ENCODE measurements at places on chromosomes 4 and X.

- DNase-seq: no peak
These were observed 127.0 kb upstream of the SH3RF1 start for GRCh38 chr4:169397762-169398161.

DNA sequence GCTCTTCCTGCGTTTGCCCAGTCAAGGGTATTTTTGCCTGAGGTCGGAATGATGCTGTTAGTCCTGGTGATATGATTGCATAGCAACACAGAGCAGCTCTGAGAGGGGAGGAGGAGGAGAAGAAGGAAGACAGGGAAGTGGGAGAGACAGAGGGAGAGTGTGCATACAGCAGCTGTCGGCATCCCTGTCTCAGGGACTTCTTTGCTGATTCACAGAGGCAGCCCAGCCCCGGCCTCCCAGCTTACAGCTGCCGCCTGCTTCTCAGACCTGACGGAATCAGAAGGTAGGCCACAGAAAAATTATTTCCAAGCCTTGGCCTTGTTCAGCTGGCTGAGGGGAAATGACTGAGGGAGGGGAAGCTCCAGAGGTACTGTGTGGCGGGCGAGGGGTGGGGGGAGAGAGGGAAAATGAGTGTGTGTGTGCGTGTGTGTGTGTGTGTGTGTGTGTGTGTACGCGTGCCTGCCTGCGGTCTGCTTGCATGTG is 319 bp downstream of the DRP2 start:
- DNase-seq: no peak

DNA sequence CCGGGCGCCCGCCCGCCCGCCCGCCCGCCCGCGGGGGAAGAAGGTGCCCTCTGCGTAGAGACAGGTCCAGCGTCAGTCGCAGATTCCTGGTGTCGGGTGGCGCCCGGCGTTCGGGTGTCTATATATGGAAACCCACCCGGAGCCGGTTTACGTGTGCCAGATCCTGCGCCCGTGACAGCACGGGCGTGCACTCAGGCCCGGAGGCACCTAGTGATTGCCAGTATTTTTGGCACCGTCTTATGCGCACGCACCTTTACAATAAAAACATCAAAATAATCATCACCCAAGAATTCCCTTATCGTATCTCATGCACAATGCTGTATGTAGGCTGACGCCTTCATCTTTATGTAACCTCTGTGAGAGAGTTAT is 519 bp downstream of the SLC25A4 start:
- DNase-seq: peak; percentile 56

DNA sequence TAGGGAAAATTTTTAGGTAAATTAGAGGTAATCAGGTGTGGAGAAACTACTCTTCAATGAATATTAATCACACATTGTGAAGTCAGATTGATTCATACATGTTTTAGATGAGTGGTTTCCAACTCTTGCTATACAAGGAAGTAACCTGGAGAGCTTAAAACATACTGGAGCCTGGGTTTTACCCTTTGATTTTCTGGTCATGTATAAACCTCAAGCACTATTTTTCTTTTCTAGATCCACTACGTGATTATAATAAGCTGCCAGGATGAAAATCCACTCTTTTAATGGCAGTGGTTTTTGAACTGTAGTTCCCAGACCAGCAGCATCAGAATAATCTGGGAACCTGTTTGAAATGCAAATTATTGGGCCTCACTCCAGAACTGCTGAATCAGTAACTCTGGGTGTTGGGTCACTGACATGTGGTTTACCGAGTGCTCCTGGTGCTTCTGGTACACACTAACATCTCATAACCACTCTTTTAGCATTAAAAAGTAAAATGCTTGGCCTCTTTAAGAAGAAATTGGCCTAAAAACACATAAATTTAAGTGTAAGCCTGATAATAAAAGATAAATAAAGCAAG is 63.4 kb downstream of the DCAF12L1 start:
- no peak for DNase-seq

DNA sequence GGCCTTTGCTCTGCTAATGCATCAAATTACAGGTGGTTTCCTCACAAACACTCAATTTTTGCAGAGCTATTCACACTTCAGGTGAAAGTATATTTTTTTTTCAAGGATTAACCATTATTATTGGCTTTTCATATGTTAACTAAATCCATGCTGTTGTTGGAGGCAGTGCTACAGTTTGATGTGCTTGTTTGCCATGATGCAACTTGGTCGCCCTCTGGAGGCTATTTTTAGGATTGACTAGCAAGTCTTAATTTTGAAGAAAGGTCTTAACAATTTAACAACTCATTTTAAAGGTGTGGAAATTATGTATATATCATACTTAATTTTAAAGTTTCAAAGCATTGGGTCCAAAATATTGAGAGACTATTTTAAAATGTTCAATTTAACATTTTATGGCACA is 168.8 kb upstream of the FAM47A start:
- DNase-seq: peak; percentile 47

DNA sequence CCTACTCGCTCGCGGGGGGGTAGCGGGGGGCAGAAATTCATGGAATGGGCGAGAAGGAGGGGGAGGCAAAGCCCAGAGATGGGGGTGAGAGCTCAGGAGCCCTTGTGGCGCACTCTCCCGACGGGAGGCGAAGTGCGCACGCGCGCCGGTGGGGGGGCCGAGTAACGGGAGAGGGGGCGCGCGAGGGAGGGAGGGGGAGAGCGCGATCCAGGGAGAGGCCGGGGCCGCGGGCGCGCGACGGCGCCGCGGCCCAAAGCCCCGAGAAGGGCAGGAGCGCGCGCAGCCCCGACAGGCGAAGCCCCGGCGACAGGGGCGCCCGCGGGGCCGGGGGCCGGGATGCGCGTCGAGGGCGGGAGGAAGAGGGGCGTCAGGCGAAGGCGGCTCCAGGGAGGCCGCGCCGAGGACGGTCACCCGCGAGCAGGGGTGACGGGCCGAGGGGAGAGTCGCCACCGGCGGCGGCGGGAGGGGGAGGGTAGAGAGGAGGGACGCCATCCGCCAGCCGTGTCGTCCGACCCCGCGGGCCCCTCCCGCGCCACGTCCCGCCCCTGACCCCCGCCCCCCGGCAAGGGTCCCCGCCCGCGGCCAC is 421 bp downstream of the MECP2 start:
- peak; percentile 77 for DNase-seq

GRCh38 chr4:141099326-141099725 is 33.9 kb downstream of the RNF150 start:
- DNase-seq: no peak

DNA sequence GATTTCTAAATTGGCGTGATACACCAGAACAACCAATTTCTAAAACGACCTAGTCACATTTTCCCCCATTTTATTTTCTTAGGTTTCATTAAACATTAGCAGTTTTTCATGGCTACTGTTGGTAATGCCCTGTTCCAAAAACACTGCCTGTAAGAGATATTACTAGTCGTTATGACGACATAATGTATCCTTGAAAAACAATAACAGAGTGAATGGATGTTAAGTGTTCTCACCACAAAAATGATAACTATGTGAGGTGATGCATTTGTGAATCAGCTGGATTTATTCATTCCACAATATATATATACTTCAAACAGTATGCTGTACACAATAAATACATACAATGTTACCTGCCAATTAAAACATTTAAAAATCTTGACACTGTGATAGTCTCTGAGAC is 1147.6 kb upstream of the PCDH10 start:
- DNase-seq: no peak

DNA sequence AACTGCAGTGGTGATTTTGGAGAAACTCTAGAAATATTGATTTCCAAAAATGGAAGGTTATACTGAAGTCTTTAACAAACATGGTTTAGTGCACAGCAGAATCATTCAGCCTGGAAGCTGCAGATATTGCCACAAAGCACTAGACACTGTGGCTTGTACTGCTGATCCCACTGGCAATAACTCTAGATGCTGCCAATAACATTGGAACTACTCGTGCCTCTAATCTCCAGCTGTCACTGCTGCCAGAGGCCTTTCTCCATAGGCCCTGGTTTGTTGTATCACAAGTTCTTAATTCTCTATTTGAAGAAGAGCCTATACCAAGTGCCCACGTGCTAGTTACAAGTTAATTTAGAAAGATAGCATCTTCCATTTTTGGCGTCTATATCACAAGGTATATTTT is 19.3 kb downstream of the DMP1 start:
- DNase-seq: no peak

- DNase-seq: no peak
These were observed 220.8 kb downstream of the MID1IP1 start for GRCh38 chrX:39022106-39022505.

GRCh38 chr4:130336585-130337217 is 1240.7 kb downstream of the C4orf33 start:
- peak; percentile 60 for DNase-seq

- DNase-seq: no peak
These were observed 32.4 kb downstream of the FGFRL1 start for GRCh38 chr4:1043651-1044468.

GRCh38 chrX:108359806-108360602 is 78.2 kb downstream of the COL4A6 start:
- DNase-seq: no peak

DNA sequence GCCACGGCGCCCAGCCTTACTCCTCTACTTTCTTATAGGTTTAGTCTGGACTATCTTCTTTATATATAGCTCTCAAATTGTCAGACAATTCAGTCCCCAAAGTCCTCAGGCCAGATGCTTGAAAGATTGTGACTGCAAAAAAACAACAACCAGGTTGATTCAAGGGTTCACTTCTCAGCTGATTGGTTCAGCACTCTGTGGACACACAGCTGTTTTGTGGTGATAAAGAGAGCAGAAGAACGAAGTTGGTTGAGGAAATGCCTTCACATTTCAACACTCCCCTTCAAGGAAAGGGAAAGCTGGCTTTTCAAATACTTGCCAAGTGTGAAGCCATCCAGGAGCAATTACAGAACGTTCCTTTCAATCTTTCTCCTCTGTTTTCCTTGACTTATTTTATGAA is 166.8 kb downstream of the SHROOM3 start:
- DNase-seq: no peak

DNA sequence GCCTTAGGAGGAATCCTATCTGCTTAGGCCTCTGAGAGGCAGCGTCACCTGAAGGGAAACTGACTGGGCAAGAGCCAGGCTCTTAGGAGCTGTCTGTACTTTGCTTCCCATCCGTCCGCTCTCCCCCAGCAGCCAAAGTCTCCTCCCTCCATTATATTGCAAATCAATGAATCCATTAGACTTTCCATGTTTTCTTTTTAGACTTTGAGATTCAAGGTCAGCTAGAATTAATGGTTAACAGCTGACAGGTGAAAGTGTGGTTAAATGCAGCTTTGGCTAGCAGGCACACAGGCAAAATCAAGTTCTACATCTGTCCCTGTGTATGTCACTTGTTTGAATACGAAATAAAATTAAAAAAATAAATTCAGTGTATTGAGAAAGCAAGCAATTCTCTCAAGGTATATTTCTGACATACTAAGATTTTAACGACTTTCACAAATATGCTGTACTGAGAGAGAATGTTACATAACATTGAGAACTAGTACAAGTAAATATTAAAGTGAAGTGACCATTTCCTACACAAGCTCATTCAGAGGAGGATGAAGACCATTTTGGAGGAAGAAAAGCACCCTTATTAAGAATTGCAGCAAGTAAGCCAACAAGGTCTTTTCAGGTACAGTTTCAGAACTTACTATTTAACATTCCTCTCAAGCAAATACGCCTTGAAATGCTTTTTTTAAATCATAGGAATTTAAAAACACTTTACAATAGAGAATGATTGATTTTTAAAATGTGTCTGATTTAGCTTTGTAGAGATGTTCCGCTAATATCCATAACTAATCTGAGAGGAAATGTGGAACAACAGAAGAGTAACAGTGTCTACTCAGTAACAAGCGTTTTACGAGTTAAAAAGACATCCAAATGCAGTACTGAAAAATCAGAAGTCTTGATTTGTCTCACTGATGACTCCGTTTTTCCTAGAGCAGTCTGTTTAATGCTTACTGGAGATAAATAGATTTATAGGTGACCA is at the start of gene F11:
Gene F11 (plus strand): TSS at position 507 of the 970 bp plus-strand sequence. CDS start 948 bp downstream, outside the sequence.
- DNase-seq: no peak

DNA sequence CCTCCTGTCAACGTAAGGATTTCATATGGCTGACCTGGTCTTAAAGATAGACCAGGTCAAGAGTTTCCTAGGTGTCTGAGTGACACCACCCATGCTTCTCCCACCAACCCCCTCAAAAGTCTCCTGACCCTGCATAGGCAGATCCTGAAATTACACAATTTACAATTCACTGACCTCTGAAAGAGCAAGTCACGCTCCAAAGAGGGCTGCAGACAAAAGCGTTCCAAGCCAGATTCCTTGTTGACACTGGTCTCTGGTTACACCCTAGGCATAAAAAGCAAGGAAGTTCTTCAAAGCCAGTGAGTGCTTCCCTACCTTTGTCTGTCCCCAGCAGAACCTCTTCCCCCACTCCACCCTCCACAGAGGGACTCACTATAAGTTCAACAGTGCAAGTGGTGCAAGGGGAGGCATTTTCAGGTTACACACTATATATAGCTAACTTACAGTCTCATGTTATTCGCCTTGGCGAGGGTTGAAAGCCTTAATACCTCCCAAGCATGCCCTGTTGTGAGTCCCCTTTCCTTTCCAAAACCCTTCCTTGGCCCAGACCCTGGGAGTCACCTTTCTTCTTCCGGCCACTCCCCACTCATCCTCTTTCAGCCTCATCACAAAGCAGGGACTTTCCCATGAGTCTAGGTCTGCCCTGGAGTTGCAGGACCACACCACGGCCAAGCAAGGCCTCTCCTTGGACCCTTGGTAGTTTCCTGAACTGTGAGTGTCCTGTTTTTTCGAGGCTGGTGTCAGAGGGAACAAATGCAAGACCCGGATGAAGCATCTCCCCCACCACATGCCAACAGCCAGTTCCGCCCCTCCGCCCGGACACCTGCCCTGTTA is 58.0 kb upstream of the KLF3 start:
- DNase-seq: no peak

DNA sequence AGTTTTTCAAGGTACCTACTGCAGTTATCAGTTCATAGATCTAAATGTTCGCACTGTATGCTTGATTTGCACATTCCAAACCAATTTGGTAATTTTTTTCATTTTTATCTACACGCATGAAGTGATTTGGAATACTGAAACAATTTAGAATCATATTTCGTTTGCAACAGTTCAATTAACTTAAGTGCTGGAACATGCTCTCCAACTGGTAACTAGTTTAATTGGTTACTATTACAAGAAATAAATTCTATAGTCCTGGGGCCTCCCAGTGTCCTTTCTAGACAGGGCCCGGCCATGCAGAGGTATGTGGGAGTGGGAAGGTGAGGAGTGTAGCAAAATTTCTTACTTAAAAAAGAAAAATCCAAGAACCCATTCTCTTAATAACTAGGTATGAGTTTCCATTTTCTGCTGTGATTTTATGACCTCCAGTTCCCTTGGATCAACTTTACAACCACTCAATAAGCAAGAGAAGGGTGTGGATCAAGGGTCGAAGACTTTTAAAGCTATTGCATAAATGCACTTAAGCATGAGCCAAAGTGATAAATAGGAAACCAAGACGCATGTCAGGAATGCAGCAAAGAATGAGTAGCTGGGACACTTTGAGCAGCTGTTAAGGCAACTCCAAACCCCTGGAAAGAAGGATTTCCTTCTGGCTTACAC is 106.9 kb downstream of the PPARGC1A start:
- DNase-seq: no peak

- peak; percentile 19 for DNase-seq
These were observed 586.9 kb upstream of the NR3C2 start for GRCh38 chr4:149029056-149029651.

DNA sequence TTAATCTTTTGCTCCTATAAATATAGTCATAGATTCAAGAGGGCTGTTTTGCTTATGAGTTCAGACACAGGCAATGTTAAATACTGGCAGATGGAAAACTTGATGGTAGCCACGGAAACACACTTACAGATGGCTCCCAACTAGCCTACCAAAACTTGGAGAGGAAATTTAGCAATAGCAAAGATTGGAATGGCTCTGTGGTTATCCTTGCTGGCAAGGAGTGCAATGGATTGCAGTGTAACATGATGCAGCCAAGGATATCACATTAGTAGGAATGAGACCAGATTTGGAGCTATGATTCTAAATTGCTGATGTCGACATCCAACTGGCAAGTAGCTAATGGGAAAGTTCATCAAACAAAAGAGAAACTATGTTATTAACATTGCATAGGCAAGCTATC is 791.0 kb upstream of the DIAPH2 start:
- no peak for DNase-seq

Data from OCI-LY7 (cell line).